ENCODE measurements at places on chromosomes 2 and 18. TPM values are rescaled to one million over a fixed set of nuclear protein-coding genes. Genes with fewer than 3 reads are reported as not detected.

The KIAA2012 gene
- not detected for total RNA-seq

- no peak for DNase-seq
- H3K27me3 ChIP-seq = no peaks in the 10 kb centered on the region
- no peaks in the 10 kb centered on the region for H3K4me1 ChIP-seq
Observed at GRCh38 chr2:11050565-11050964, 104.7 kb upstream of the SLC66A3 start.

- H3K27ac ChIP-seq = no peak overlapping the region
- DNase-seq = no peak
- H3K4me3 ChIP-seq = no peak overlapping the region
- no peaks in the 10 kb centered on the region for H3K36me3 ChIP-seq
- no peaks in the 10 kb centered on the region for H3K4me1 ChIP-seq
- H3K27me3 ChIP-seq = no peaks in the 10 kb centered on the region
Observed at GRCh38 chr2:72985891-72986683, 68.8 kb downstream of the EMX1 start.

- no peaks in the 10 kb centered on the region for H3K36me3 ChIP-seq
- no peaks in the 10 kb centered on the region for H3K4me1 ChIP-seq
- no peak for DNase-seq
- H3K27me3 ChIP-seq = no peaks in the 10 kb centered on the region
Observed at GRCh38 chr18:42734520-42734919, 381.0 kb downstream of the RIT2 start.

DNA sequence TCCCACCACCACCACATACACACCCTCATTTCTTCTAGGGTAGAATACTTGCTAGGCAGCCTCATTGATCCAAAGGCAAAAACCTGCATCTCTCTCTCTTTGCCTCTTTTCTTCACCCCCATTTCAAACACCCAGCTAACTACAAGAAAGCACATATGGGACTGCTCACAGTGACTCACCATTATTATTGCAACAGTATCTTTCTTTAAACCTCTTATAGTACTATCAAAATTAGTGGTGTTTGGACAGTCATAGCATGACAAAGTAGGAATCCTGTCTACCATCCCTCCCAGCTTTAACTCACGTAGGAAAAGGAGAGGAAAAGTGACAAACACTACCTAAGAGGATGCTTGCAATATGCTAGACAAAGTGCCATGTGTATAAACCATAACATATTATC lies 422.5 kb upstream of the CRIM1 start:
- H3K4me1 ChIP-seq = no peaks in the 10 kb centered on the region
- no peak overlapping the region for H3K4me3 ChIP-seq
- no peaks in the 10 kb centered on the region for H3K27me3 ChIP-seq
- no peaks in the 10 kb centered on the region for H3K36me3 ChIP-seq

DNA sequence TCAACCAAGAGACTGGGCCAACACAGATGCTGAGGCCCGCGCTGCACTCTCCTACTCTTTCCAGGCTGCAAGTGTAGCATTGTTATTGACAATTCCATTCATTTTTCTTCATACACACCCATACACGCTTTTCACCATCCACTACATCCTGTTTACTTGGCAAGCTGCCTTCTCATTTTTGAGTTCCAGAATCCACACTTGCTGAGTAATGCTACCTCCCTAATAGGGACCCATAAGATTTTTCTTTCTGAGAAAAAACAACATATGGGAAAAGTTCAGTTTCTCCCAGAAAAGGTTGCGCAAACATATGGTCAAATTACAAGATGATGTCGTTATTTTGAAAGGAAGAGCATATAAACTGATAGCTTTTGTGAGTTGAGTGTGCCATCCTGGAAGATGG lies 3.3 kb upstream of the NETO1 start:
- DNase-seq = no peak
- H3K27me3 ChIP-seq = peaks cover 3% of the 10 kb centered on the region
- no peak overlapping the region for H3K4me3 ChIP-seq
- no peak overlapping the region for H3K27ac ChIP-seq

- no peak overlapping the region for H3K4me3 ChIP-seq
- no peaks in the 10 kb centered on the region for H3K27me3 ChIP-seq
- H3K4me1 ChIP-seq = no peaks in the 10 kb centered on the region
- H3K27ac ChIP-seq = no peak overlapping the region
Observed at GRCh38 chr2:164651361-164651760, 30.1 kb upstream of the GRB14 start.

DNA sequence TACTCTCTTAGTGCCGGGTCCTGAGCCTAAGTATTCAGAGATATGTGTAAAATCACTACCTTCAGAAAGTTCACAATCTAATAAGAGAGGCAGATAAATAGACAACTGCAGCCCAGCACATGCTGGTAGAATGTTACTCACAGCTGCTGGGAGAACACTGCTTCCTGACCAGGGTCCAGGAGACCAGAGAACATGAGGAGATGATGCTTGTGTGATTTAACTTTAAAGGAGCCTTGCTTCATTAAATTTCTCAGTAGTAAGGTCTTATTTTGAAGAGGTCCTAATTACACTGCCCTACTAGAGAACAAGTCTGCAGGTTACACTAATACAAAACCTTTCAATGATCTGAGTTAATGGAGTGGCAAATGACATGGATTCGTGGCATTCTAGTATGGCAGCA lies 209.9 kb upstream of the TRIB2 start:
- H3K4me1 ChIP-seq = no peaks in the 10 kb centered on the region
- H3K27me3 ChIP-seq = no peaks in the 10 kb centered on the region
- H3K36me3 ChIP-seq = no peaks in the 10 kb centered on the region
- DNase-seq = no peak
- no peak overlapping the region for H3K4me3 ChIP-seq

GRCh38 chr2:44247924-44248323 lies 27.4 kb upstream of the SLC3A1 start:
- H3K4me3 ChIP-seq = no peak overlapping the region
- no peaks in the 10 kb centered on the region for H3K27me3 ChIP-seq
- DNase-seq = no peak
- H3K4me1 ChIP-seq = no peaks in the 10 kb centered on the region
- H3K36me3 ChIP-seq = no peaks in the 10 kb centered on the region
- no peak overlapping the region for H3K27ac ChIP-seq

The LIMS1 gene
- total RNA-seq = 50.3 TPM

DNA sequence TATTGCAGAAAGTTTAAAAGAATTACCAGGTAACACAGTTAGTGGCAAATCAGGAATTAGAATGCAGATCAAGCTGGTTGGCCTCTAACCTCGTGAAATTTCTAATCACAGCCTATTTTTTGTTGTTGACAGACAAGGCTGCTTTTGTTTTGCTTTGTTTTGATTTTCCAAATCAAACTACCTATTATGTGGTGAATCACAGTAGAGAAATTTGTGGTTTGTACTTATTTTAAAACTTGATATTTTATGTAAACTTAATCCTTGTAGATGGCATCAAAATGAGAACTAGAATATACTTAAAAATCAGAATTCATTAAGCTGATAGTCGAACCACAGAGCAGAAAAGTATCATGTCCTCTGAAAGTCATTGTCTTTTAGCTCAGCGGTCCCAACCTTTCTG lies 258.1 kb downstream of the CTNNA2 start:
- no peak overlapping the region for H3K4me3 ChIP-seq
- DNase-seq = no peak
- no peaks in the 10 kb centered on the region for H3K27me3 ChIP-seq
- no peaks in the 10 kb centered on the region for H3K36me3 ChIP-seq
- no peaks in the 10 kb centered on the region for H3K4me1 ChIP-seq

DNA sequence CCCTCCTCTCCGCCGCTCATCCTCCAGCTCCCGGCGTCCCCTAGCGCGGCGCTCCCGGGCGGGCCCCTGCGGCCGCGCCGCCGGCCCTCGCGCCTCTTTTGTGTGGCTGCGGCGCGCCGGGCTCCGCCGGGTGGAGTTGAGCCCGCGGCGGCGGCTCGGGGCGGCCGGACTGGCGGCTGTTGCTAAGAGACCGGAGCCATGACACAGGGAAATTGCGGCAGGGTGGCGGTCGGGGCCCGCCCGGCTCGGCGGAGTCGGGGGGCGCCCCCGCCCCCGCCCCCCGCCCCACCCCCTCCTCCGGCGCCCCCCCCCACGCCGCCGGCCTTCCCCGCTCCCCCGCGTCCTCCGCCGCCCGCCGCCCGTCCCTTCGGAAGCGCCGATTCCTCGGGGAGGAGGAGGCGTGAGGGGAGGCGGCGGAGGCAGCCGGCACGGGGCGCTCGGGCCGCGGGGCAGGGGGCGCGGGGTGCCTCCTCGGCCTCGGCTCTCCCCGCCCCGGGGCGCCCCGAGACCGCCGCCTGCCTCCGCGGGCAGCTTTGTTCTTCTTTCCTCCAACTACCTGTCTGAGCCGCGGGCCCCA lies at the start of gene TMEM200C:
TMEM200C (minus strand) TSS at position 224 of the 577 bp plus-strand sequence. CDS start 3,459 bp downstream, outside the sequence.
- peak within 1 kb of the TSS; percentile 30 for H3K4me3 ChIP-seq
- no peaks in the 10 kb centered on the region for H3K36me3 ChIP-seq
- peaks cover 56% of the 10 kb centered on the region for H3K27me3 ChIP-seq

GRCh38 chr18:2846636-2847316 lies at the start of gene EMILIN2:
TSS of gene EMILIN2 (plus strand) at chr18:2847006. CDS start at chr18:2847189, 183 bp downstream.
- H3K27me3 ChIP-seq = peaks cover 30% of the 10 kb centered on the region
- H3K4me1 ChIP-seq = peaks cover 3% of the 10 kb centered on the region
- peak within 1 kb of the TSS; percentile 33 for H3K4me3 ChIP-seq
- H3K27ac ChIP-seq = peak within 1 kb of the TSS; percentile 53
- no peaks in the 10 kb centered on the region for H3K36me3 ChIP-seq

- no peak overlapping the region for H3K4me3 ChIP-seq
- H3K27ac ChIP-seq = no peak overlapping the region
- no peak for DNase-seq
- no peaks in the 10 kb centered on the region for H3K4me1 ChIP-seq
Observed at GRCh38 chr2:207223051-207223450, 57.3 kb upstream of the KLF7 start.

The RAB6C gene
- total RNA-seq = not detected

The ACMSD gene
- total RNA-seq = not detected

The MAP2 gene
- total RNA-seq = 0.84 TPM

The MAL gene
- 3.5 TPM for total RNA-seq

The HOXD12 gene
- not detected for total RNA-seq

DNA sequence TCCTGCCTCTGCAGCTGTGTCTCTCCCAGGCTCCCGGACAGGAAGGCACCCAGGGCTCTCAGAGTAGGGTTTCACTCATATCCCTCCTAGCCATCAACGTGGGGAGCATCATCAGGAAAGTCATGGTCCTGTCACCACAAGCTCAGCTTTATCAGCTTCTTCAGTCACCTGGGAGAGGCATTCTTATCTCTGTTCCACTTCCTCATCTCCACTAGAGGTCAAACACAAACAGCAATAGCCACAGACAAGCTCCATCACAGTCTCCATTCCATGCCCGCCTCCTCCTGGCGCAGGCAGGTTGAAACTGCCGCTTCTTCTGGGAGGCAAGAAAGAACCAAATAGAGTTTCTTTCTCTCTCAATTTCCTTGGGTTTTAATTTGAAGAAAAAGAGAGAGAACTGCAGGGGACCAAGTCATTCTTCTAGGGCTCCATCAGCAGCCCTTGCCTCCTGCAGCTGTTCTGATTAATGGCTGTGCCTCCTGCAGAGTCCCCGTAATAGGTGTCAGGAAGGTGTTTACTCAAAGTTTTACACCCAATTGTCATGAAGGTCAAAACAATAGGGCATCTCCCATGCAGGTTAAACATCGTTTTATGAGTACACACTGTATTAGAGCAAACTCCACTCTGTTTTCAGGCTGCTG lies 377.9 kb downstream of the TMEM182 start:
- no peak for DNase-seq
- no peak overlapping the region for H3K27ac ChIP-seq
- H3K27me3 ChIP-seq = no peaks in the 10 kb centered on the region
- H3K36me3 ChIP-seq = no peaks in the 10 kb centered on the region

The AGXT gene
- total RNA-seq = 6.1 TPM

- no peaks in the 10 kb centered on the region for H3K27me3 ChIP-seq
- DNase-seq = peak; percentile 32
- no peaks in the 10 kb centered on the region for H3K4me1 ChIP-seq
Observed at GRCh38 chr2:119126650-119127049, 31.9 kb downstream of the C1QL2 start.

The IL18R1 gene
- 3.0 TPM for total RNA-seq

The SUPT7L gene
- 20.8 TPM for total RNA-seq

- no peaks in the 10 kb centered on the region for H3K27me3 ChIP-seq
- no peak overlapping the region for H3K4me3 ChIP-seq
- no peaks in the 10 kb centered on the region for H3K36me3 ChIP-seq
- DNase-seq = no peak
- H3K4me1 ChIP-seq = no peaks in the 10 kb centered on the region
Observed at GRCh38 chr2:146130290-146130689, 1610.4 kb upstream of the ZEB2 start.

DNA sequence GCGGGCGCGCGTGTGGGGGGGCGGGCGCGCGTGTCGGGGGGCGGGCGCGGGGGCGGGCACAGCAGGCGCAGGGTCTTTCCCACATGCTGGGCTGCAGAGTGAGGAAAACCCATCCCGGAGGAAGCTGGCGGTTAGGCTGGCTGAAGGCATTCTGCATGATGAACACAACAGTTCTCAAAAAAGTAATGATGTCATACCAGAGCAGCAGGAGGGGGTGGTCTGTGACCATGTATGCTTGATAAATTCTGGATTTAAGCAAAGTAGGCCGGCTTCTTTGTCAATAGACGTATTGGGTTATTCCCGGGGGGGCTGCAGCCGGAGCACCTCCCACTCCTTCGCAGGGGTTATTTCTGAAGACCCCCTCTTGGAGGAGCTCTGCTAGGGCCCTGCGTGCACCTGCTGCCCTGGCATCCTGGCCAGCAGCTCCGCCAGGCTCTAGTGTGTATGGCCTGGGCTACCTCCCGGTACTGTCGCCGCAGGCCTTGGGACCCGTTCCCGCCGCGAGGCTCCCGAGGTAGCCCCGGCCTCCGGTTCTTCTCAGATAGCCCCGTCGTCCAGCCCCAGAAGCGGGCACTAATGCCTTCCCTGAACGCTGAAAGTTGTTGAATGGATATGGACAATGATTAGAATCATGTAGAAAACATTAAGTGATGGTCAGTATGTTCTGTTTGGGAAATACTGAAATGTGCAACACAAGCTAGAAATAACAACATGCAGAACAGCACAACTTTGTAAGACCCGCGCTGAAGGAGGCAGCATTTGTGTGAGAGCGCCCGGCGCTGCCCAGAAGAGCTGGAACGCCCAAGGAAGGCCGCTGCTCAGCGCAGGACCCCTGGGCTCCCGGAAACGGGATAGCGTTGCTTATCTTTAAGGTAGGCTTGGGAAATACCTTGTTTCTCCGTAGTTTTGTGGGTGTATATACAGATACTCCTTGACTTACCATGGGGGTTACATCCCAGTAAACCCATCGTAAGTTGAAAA lies 101.4 kb upstream of the RAB6C start:
- peaks cover 4% of the 10 kb centered on the region for H3K4me1 ChIP-seq
- peak overlapping the region; percentile 26 for H3K4me3 ChIP-seq
- H3K27me3 ChIP-seq = no peaks in the 10 kb centered on the region
- no peak overlapping the region for H3K27ac ChIP-seq
- DNase-seq = peak; percentile 22
- no peaks in the 10 kb centered on the region for H3K36me3 ChIP-seq

DNA sequence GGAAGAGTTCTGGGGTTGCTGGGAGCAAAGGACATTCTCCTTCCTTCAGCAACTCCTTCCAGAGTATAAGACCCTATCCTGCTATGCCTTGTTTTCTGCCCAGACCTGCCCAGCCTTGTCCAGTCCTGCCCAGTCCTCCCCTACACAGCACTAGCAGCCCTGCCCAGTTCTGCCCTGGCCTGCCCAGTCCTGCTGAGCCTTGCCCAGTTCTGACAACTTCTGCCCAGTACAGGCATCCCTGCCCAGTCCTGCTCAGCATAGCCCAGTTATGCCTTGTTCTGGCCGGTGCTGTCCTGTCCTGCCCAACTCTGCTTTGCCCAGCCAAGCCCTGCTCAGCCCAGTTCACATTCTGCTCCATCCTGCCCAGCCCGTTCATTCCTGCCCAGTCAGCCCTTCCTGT lies 44.9 kb upstream of the ALK start:
- no peak for DNase-seq
- H3K4me1 ChIP-seq = no peaks in the 10 kb centered on the region
- no peaks in the 10 kb centered on the region for H3K36me3 ChIP-seq
- no peak overlapping the region for H3K4me3 ChIP-seq
- no peaks in the 10 kb centered on the region for H3K27me3 ChIP-seq
- H3K27ac ChIP-seq = no peak overlapping the region

GRCh38 chr18:6810191-6810590 lies 80.7 kb downstream of the ARHGAP28 start:
- no peaks in the 10 kb centered on the region for H3K27me3 ChIP-seq
- no peak overlapping the region for H3K27ac ChIP-seq
